Stimulated activated CD8-positive, alpha-beta memory T cell treated with anti-CD3 and anti-CD28 coated beads, Interleukin-15, amount 100 ng/mL, for 24 hours (primary cell): ENCODE measurements at places on chromosomes 11 and 22.

GRCh38 chr11:60056349-60056969 lies at the start of gene MS4A3:
MS4A3 (plus strand) TSS chr11:60056665; CDS start chr11:60061161, 4,496 bp downstream.
- no peak for DNase-seq

GRCh38 chr22:29028468-29028867 lies 33.2 kb downstream of the C22orf31 start:
- no peak for DNase-seq

DNA sequence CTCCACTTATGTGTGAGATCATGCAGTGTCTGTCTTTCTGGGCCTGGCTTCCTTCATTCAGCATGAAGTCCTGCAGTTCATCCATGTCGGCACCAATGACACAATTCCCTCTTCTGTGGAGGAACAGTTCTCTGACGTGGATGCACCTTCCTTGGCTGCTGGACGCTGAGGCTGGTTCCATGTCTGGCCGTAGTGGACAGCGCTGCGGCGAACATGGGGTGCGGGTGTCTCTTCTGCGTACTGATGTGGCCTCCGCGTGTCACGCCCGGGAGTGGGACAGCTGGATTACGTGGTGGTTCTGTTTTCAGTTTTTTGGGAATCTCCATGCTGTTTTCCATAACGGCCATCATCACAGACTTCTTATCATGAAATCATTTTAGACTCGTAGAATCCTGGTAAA lies 16.9 kb upstream of the MUC2 start:
- no peak for DNase-seq

DNA sequence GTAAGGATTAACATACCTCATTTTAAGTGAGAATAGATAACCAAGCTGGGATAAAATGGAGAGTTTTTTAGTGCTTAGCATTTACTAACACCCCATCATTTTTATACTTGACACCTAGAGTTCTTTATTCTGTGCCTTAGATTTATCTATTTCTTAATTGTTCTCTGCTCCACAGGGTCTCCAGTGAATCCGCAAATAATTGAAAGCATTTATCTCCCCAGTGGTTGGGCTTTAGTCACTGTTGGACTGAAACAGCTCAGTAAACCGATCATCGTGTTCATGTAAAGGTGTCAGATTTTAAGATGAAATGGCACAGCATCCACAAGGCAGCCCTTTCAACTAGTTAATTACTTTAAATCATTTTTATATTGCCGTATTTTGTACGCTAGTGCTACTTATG lies 17.8 kb upstream of the GRIA4 start:
- no peak for DNase-seq

- DNase-seq = no peak
Observed at GRCh38 chr11:2665526-2666400, 34.0 kb downstream of the KCNQ1OT1 start.

DNA sequence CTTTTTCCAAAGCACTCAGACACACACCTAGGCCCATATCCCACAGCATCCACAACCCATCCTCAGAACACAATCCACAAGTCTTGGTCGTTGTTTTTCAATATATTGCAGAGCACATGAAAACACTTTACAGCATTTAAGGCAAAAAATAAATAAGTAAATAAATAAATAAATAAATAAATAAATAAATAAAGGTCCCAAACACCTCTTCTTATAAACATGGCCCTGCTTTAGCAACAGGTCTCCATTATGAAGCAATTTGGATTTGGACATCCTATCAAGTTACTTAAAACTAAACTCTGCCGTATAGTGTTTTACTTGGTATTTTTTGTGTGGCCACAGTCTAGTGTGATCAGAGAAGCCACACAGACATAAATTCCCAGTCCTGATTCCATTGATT lies 10.7 kb upstream of the PLEKHA7 start:
- DNase-seq = no peak

DNA sequence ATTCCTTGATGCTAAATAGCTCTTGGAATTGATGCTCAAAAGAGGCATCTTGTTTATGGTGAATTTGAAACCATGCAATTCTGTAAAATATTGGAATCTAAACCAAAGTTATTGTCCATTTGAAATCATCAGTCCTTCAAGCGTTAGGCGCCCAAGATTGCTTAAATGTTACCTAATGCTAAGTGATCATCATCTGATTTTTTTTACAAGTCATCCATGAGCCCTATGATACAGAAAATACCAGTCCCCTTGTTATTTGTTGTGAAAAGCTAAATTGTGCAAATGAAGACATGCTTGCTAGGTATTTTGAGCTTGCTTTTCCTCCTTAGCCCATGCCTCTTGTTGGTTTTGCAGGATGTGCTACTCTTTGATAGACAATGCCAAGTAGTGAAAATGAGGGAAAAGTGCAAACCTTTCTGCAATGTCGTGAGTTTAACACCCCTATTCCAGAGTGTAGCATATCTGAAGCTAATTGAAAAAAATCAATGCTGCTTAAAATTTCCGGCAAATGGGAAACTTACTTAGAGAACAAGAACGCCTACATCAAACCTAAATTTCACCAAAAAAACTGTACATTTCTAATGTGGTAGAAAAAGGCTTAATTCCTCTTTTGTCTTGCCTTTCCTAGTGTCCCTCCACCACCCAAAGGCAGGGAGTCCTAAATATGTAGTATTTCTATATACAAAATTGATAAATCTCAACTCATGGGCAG lies 1.9 kb downstream of the GRK3 start:
- no peak for DNase-seq

DNA sequence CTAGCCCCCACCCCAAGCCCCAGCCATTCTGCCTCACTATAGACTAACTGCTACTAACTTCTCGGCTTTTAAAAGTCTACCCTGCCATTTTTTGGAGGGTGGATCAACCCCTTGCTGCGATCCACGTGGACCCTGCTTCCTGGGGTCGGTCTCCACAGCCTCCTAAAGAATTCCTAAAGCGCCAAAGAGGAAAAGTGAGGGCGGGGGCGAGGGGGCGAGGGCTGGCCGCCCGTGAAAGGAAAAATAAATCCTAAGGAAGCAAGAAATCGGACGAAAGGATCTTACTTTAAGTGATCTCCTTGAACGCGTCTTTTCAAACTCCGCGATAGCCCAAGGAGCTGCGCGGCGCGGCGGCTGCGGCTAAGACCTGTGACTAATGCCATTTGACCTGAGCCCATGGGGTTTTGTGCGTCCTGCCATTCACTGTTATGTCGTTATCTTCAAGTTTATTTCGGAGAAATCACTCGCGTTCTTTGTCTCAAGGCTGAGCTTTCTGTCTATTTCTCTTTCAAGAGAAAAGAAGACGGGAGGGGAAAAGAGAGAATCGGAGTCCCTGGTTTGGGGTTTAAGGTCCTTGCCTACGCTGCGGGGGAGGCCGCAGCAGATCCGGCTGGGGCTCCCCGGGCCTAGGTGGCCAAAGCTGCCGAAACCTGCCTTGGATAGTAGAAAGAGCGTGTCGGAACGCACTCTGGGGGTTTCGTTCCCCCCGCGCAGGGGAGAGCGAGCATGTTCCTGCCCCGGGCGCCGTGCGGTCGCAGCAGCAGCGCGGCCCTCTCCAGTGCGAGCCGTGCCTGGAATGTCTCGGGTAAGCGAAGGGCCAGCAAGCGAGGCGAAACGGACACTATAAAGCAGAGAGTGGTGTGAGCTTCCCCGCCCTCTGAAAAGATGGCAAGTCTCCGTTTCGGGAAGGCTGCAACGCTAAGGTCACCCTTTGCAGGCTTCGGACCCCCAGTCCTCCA lies 2.8 kb upstream of the DBX1 start:
- no peak for DNase-seq

DNA sequence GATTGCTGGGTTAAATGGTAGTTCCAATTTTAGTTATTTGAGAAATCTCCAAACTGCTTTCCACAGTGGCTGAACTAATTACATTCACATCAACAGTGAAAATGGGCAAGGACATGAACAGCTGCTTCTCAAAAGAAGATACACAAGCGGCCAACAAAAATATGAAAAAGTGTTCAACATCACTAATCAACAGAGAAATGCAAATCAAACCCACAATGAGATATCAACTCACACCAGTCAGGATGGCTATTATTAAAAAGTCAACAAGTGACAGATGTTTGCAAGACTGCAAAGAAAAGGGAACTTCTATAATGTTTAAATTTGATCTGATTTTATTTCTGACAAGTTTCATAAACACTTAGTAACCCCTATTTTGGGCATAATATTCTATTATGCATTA lies 537.5 kb downstream of the DLG2 start:
- no peak for DNase-seq

DNA sequence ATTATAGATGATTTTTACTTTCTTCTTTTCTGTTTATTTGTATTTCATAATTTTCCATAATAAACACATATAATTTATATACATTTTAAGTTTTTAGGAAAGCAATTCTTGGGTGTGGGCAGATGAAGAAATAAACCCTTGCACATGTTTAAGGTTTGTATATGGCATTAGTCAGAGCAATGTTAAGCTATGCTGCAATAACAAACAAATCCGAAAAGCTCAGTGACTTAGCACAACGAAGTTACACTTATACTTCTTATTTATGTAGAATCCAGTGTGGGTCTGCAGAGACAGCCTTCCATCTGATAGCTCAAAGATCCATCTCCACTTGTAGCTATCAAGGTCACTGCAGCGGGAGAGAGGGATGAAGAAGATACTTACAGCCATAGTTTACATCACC lies 68.5 kb upstream of the BARX2 start:
- DNase-seq = no peak

DNA sequence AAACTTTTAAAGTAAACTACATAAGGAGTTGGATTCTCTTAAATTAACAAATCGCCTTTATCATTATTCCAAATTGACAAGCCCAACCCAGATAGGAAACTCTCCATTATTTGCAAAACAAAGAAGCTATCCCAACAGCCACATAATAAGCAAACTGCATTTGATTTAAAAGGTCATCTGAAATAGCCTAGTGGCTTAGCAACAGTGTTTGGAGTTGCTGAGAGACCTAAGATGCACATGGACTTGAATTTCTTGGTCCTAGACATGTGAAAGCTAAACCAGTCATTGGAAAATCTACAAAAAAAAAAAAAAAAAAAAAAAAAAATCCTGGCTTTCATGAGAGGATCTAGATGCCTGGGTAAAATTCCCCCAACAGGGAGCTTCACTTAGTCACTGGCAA lies 69.5 kb downstream of the PRCP start:
- DNase-seq = no peak

DNA sequence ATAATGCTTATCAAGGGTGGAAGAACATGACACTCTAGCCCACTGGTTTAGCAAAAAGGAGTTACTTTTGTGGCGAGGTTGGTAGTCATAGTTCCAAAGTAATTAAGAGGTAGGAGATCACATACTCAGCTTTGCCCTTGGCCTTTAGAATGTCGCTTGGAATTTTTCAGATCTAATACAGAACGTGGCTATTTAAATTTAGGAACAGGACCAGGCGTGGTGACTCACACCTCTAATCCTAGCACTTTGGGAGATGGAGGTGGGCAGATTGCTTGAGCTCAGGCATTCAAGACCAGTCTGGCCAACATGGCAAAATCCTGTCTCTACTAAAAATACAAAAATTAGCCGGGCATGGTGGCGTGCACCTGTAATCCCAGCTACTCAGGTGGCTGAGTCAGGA lies 26.1 kb upstream of the ZNRF3 start:
- DNase-seq = no peak

DNA sequence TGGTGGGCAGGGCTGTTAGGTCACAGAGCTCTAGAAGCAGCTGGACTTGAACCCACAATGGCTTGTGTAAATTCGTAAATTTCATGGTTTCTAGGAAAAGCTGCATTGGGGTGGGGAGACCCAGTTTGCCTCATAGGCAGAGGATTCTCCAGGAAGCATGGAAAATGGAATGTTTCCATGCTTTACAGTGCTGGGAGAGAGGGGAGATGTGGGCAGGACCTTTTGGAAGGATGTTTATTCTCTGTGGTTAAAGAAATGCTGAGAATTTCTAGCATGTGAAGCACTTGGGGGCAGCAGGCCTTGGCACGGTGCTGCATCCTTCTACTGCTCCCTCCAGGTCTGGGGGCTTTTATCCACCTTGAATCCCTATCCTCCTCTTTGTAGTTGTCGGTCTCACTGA lies 46.3 kb downstream of the TRAF6 start:
- no peak for DNase-seq

GRCh38 chr11:47466701-47467250 lies 17.8 kb upstream of the RAPSN start:
- DNase-seq = no peak

DNA sequence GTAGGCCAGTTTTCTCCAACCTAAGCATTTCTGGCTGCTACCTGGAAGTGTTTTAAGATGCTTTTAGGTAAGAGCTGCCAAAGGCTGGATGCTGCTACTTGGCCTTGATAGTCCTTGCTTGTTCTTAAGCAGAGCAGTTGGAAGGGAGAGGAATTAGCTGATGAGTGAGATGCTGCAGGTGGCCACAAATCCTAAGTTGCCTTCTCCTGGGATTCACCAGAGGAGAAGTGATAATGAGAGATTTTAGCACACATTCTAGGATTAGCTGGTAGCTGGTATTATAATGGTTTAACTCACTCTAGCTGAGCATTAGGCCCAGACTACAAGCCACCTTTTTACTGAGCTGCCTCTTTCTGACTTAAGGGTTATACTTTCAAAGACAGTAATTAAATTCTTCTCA lies 442.9 kb upstream of the RAG2 start:
- DNase-seq = no peak

DNA sequence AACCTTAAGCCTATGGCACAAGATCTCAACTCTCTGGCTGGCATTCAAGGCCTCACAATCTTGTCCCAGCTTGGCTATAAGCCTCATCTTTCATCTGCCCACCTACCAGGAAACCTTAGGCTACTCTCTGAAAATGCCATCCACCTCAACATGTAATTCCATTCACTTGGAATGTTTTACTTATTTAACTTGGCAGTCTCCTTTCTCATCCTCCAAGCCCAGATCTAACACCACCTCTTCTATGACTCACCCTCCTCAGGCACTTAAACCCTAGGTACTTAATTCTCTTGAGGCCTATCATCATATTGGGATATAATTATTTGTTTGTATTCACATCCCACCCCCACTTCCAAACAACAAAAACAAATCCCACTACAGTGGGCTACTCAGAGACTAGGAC lies 15.0 kb downstream of the POGLUT3 start:
- no peak for DNase-seq

GRCh38 chr22:32752816-32753520 lies 48.5 kb upstream of the TIMP3 start:
- DNase-seq = no peak
